ENCODE measurements at places on chromosomes 7 and 10. TPM values are rescaled to one million over a fixed set of nuclear protein-coding genes. Genes with fewer than 3 reads are reported as not detected.

DNA sequence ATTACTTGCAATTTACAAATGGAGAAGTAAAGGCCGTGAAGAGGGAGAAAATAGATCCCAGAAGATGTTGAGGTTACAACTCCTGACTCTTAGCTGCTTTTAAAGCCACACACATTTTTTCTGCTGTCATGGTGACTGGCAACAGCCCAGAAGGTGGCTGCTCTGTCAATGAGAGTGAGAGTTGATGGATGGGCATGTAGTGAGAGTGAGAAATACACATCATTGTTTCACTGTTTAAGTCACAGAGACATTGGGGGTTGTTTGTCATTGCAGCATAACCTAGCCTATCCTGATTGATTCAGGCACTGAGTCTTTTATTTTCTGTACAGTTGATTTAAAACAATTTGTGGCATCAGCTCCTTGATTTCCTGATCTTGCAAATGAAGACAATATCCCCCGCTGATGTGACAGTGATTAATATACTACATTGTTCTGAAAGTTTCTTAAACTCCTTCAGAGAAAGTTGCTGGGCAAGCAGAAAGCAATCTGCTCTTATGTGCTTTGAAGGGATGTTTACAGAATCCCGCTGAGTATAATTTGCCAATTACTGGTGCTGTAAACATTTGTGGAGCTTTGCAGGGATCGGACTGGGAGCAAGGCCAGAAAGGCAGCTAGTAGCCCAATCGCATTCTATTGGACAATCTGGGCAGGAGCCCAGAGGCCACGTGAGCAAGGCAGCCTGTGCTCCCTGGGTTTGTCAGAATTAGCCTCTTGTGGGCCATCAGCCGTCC is 229.6 kb downstream of the PRPF18 start:
- no peak for DNase-seq

DNA sequence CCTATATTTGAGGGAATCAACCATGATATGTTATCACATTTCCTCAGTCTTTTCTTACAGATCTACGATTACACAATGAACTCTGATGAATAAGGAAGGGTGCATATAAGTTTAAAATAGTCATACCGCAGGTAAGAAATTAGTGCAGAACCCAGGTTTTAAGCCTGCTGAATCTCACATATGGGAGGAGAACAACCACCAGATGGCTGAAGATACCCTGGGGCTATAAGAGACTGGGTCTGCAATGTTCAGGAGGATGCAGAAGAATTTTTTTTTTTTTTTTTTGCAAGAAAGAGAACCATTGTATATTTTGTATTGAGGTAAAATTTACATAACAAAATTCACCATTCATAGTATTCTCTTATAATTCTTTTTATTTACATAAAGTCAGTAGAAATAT is 372.3 kb upstream of the MYO3A start:
- DNase-seq = no peak

The PRPF18 gene
- total RNA-seq = 52.4 TPM

The CTTNBP2 gene
- 0.26 TPM for total RNA-seq

- DNase-seq = no peak
Measured at GRCh38 chr7:2162959-2163358, 69.8 kb downstream of the MAD1L1 start.

DNA sequence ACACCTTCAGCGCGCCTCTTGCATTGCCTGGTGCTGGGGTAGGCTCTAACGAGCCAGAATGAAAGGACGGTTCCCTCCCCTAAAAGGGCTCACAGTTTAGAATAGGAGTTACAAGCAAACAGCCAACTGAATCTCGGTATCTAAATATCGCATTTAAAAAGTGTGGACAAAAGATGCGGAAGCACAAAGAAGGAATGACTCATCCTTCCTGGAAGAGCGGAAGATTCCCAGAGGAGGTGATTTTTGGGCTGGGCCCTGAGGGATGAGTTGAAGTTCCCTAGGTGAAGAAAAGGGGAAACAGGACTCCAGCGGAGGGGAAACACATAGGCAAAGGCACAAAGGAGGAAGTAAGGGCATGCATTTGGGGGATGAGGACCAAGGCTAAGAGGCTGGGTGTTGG is 29.9 kb downstream of the SRRM3 start:
- no peak for DNase-seq

DNA sequence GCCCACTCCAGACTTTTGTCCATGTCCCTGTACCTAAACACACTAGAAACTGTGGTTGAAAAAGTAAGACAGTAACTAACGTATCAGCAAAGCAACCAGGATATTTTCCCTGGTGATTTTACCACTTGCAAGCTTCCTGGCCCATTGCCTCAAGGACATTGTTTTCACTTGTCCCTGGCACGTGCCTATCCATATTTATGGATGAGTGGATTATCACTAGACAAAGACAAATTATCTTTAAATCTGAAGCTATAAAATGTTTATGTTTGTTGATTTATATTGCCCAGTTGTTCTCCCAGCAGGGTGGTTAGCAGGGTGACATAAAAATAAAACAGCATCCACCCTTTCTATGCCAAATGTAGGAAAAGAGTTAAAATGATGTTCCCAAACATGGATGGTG is 93.2 kb upstream of the STEAP1 start:
- no peak for DNase-seq

The AKR1C4 gene
- total RNA-seq = not detected

GRCh38 chr7:122100021-122100420 is 44.0 kb downstream of the AASS start:
- DNase-seq = peak; percentile 54

The MUC12 gene
- total RNA-seq = under 0.01 TPM

- DNase-seq = no peak
Measured at GRCh38 chr7:142414135-142414534, 156.3 kb upstream of the PRSS58 start.

- DNase-seq = no peak
Measured at GRCh38 chr10:101843032-101844021, at the start of gene KCNIP2. Gene KCNIP2, minus strand, starts transcription at chr10:101843800. Its CDS starts 232 bp downstream, at chr10:101843568.

The CCDC7 gene
- 2.4 TPM for total RNA-seq

DNA sequence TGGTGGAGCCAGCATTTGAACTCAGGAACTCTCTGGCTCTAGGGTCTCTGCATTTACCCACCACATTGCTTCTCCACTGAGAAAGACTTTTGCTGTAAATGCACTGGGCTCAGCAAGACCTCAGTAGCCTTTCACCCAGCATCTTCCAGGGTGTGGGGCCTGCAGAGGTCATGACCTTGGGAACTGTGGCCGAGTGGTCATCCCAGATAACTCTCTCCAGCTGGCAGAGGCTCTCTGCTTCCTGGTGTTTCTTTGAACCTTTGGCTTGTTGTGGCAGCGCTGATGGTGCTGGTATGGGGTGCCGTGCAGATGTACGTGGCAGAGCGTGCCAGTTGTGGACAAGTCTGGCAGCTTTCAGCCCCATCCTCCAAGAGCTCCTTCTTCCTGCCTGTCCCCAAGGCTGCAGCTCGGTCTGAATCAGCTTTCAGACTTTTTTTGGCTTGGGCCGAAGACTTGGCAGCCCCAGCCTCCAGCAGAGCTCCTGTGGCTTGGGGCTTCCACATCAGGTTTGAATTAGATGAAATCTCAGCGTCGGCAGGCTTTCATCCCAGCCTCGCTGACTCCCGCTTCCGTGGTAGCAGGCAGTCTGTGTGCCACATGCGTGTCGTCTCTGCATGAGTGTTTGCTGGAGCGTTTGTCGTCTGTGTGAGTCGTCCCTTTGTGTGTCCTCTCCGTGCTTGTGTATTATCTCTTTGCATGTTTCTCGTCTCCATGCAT is 21.5 kb downstream of the ADAMTS14 start:
- no peak for DNase-seq

DNA sequence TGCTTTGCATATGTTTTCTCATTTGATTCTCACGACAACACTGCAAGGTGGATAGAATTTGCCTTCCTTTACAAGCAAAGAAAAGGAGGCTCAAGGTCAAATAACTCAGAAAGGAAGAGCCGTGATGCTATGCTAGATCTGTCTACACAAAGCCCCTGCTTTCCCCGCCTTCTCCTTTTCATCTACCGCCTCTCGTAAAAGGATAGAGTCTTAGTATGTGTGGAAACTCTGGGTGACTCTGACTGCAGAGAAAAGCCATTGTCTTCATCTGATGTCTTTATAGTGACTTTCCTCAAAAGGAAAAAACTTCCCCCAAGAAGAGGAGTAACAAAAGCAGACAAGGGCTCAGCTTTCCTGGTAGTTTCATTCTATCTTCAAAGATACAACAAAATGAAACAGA is 292.7 kb downstream of the ACTR3B start:
- DNase-seq = no peak

GRCh38 chr7:98531717-98532116 is 85.4 kb upstream of the NPTX2 start:
- DNase-seq = no peak

The DOCK4 gene
- 10.1 TPM for total RNA-seq

The STEAP2 gene
- total RNA-seq = 3.9 TPM

The RBP4 gene
- not detected for total RNA-seq

DNA sequence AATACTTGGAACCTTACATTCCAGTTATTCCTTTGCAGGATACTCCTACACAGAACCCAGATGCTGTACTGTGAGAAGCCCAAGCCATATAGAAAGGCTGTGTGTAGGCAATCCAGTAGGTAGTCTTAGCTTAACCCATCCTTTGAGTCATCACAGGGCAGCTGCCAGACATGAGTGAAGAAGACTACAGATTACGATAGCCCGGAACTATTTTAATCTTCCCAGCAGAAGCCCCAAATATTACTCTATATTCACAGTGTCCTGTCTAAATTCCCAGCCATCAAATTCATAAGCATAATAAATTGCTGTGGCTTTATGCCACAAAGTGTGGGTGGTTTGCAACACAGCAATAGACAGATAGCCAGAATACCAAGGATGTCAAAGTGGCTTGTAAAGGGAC is 474.1 kb upstream of the STEAP1 start:
- no peak for DNase-seq

GRCh38 chr7:5077740-5078139 is 32.1 kb downstream of the RBAK start:
- no peak for DNase-seq

DNA sequence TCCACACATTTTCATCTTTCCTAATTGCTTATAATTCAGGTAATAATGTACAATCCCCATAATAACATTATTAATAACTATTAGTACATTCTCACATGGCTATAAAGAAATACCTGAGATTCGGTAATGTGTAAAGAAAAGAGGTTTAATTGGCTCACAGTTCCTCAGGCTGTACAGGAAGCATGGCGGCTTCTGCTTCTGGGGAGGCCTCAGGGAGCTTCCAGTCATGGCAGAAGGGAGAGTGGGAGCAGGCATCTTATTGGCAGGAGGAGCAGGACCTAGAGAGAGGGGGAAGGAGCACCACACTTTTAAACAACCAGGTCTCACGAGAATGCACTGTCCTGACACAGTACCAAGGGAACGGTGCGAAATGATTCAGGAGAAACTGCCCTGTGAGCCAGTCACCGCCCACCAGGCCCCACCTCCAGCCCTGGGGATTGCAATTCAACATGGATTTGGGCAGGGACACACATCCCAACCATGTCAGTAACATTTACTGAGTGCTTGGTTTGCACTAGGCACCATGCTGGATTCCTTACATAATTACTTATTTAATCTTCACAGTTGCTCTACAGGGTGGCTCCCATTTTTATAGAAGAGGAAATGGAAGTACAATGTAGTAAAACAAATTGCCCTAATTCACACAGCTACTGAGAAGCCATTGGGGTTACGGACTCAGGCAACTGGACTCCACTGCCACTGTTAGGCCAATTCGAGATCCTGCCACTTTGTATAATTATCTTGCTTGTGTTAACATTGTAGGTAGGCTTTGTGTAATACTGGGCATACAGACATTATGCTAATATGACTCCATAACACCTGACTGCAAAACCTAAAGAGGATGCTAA is 8.7 kb upstream of the ESYT2 start:
- DNase-seq = no peak

- DNase-seq = no peak
Measured at GRCh38 chr10:15196021-15196834, 27.7 kb upstream of the NMT2 start.

DNA sequence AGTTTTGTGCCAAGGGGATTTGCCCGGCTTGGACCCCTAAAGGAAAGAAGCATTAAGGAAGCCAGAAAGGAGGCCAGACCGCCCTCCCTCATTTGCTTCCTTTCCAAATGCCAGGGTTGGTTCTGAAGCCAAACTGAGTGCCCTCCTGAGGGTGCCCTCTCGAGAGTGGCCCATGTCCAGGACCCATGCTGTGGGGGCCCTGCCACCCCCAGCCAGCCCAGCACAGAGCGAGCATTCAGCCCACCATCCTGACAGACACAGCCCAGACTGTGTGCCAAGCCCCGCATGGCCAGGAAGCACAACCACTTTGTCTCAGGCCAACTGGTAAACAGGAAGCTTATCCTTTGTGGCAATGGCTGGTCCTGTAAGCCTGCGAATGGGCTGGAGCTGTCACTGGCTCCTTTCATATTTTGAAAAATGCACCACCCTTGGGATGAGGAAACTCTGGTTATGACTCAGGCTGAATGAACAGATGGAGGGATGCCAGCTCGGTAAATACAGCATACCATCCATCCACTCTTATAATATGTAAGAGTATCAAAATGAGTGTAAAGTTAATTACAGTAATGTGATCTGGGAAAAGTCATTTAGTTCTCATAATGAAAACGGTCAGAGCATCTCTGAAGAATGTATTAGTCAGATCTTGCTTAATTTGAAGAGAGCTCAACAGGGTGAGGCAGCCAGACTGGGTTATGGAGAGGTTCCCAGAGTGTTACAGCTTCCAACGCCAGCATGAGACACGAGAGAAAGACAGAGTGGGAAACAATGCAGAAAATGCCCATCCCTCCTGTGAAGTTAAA is 65.0 kb downstream of the STK17A start:
- DNase-seq = peak; percentile 99

The CPN1 gene
- not detected for total RNA-seq

The CLCN1 gene
- total RNA-seq = under 0.01 TPM

DNA sequence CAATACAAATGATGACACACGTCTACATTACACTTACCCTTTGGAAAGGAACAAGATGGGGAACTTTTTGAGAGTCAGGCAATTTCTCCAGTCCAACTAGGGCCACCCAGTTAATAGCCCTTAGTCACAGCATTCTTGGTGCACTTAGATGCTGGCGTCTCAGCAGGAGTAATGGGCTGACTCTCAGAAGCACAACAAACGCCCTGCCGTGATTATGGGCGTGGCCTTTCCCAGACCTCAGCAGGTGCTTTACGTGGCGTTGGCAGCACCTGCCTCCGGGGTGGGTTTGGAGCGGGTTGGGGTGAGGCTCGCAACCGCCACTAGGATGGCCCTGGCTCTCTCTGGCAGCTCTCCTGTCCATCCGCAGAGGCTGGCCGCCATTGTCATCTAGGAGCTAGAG is 147.6 kb upstream of the SHH start:
- no peak for DNase-seq

The EBLN1 gene
- not detected for total RNA-seq

The DHX32 gene
- total RNA-seq = 37.6 TPM

DNA sequence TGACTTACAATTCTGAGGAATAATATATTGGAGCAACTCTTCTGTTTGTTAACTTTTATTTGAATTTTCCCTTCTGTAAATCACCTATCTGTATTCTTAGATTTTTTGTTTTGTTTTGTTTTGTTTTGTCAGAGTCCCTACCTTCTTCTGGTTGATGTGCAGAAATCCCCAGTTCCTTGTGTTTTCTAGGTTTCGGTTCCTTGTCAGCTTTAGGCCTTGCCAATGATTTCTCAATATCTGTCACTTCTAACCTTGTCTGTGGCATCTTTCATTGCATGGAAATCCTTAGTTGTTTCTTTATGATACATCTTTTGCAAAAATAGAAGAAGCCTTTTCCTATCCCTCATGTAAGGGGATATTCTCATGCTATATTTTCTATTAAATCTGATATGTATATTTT is 21.7 kb upstream of the ST8SIA6 start:
- DNase-seq = no peak

- DNase-seq = no peak
Measured at GRCh38 chr7:15688279-15688626, 1.8 kb upstream of the MEOX2 start.

The GPR26 gene
- total RNA-seq = not detected

- DNase-seq = no peak
Measured at GRCh38 chr7:18780266-18780665, 284.7 kb downstream of the HDAC9 start.

Measured in bronchial epithelial cell (primary cell).